ENCODE measurements at places on chromosomes 13 and 19.

DNA sequence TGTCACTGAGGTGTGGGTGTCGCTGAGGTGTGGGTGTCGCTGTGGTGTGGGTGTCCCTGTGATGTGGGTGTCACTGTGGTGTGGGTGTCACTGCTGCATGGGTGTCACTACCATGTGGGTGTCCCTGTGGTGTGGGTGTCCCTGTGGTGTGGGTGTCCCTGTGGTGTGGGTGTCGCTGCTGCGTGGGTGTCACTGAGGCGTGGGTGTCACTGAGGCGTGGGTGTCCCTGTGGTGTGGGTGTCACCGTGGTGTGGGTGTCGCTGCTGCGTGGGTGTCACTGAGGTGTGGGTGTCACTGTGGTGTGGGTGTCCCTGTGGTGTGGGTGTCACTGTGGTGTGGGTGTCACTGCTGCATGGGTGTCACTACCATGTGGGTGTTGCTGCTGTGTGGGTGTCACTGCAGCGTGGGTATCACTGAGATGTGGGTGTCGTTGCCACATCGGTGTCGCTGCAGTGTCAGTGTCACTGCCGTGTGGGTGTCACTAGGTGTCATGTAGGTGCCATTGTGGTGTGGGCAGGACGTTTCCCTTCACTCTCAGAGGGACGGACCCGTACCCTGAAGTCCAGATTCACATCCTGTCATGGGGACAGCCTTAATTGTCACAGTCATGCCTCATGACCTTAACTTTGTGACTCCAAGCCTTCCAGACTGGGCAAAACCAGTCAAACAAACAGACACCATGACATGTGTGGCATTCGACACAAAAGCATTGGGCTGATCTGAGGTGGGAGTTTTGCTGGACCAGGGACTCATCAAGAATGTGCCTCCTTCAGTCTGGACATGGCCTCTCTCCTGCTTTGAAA is 12.7 kb upstream of the GAS6 start:
- DNase-seq: no peak
- no peaks in the 10 kb centered on the region for H3K36me3 ChIP-seq
- H3K4me3 ChIP-seq: no peak overlapping the region

- DNase-seq: no peak
- no peaks in the 10 kb centered on the region for H3K27me3 ChIP-seq
- H3K4me3 ChIP-seq: no peak overlapping the region
- no peak overlapping the region for H3K27ac ChIP-seq
- H3K4me1 ChIP-seq: no peaks in the 10 kb centered on the region
- H3K36me3 ChIP-seq: no peaks in the 10 kb centered on the region
Observed at GRCh38 chr19:31668921-31669320, 319.7 kb upstream of the TSHZ3 start.

DNA sequence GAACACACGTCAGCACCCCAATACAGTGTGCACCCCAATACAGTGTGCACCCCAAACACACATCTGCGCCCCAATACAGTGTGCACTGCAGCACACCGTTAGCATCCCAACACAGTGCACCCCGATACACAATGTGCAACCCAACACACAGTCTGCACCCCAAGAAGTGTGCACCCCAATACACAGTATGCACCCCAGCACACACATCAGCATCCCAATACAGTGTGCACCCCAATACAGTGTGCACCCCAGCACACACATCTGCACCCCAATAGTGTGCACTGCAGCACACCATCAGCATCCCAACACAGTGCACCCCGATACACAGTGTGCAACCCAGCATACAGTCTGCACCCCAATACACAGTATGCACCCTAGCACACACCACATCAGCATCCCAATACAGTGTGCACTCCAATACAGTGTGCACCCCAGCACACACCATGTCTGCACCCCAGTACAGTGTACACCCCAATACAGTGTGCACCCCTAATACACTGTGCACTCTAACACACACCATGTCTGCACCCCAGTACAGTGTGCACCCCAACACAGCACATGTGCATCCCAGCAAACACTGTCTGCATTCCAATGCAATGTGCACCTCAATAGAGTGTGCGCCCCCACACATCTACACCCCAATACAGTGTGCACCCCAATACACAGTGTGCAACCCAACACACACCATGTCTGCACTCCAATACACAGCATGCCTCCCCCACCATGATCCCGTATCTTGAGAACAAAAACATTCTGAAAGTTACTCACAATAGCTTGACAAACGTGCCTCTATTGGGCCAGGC is 855 bp upstream of the CARS2 start:
- peaks cover 7% of the 10 kb centered on the region for H3K4me1 ChIP-seq
- H3K36me3 ChIP-seq: no peaks in the 10 kb centered on the region

GRCh38 chr13:68675209-68675608 is 1432.4 kb upstream of the ATXN8OS start:
- H3K36me3 ChIP-seq: no peaks in the 10 kb centered on the region
- H3K27me3 ChIP-seq: no peaks in the 10 kb centered on the region
- no peaks in the 10 kb centered on the region for H3K4me1 ChIP-seq
- H3K27ac ChIP-seq: no peak overlapping the region

GRCh38 chr13:73062468-73062867 is 3.7 kb downstream of the KLF5 start:
- peaks cover 18% of the 10 kb centered on the region for H3K27me3 ChIP-seq
- DNase-seq: no peak
- no peak overlapping the region for H3K4me3 ChIP-seq
- no peaks in the 10 kb centered on the region for H3K4me1 ChIP-seq
- no peak overlapping the region for H3K27ac ChIP-seq

DNA sequence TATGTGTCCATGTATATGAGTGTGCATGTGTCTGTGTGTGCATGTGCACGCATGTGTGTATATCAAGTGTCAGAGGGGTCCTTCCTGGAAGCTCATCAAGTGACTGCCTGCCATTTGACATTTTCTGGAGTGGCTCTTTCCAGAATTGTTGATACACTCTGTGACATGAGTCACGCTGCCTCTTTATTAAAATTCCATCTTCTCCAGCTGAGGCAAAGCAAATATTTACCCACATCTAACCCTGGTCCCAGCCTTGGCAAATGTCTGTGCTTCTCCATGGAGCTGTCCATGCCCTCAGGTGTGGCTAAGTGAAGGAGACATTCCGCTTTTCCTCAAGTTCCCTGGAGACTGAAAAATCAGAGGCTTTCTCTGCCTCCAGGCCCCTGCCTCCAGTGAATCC is 88.2 kb upstream of the MBNL2 start:
- no peaks in the 10 kb centered on the region for H3K27me3 ChIP-seq
- H3K36me3 ChIP-seq: no peaks in the 10 kb centered on the region
- DNase-seq: no peak
- H3K4me1 ChIP-seq: no peaks in the 10 kb centered on the region

- DNase-seq: no peak
- H3K27ac ChIP-seq: no peak overlapping the region
- peaks cover 51% of the 10 kb centered on the region for H3K36me3 ChIP-seq
- no peaks in the 10 kb centered on the region for H3K27me3 ChIP-seq
Observed at GRCh38 chr19:15249972-15250639, 17.9 kb upstream of the EPHX3 start.

- no peak overlapping the region for H3K4me3 ChIP-seq
- no peak for DNase-seq
- no peak overlapping the region for H3K27ac ChIP-seq
- H3K27me3 ChIP-seq: no peaks in the 10 kb centered on the region
Observed at GRCh38 chr13:97875218-97875617, 78.3 kb upstream of the IPO5 start.

DNA sequence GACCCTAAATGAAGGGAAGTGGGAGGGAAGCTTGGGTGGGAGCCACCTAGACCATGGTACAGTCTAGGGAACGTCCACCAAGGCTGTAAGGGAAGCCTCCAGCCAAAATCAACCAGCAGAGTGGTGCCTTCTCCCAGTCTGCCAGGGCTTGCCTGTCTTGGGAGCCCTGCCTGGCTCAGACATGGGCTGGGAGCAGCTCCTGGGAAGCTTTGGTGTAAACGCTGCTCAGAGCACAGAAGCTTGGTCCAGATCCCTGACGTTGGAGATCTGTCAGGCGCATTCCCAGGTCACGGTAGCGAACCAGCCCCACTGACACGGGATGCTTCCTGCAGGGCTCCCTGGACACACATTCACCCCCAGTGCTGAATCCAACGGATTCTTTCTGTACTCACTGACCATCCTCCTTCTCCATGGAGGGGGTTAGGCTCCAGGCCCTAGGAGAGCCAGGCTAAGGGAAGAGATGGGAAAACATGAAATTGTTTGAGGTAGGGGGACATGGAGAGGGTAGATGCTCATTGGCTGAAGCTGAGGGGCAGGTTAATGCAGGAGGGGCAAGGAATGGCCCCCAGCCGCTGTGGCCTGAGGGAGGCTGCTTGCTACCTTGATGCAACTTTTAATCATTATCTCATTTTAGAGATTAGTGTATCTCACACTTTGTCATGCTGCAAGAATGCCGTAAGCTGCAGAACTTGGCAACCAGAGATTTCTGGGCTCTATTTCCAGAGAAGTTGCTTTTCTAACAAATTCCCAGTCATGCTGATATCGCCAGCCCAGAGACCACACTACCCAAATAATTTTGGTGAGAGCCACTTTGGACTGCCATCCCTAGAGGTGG is 195.8 kb downstream of the UQCRFS1 start:
- H3K4me1 ChIP-seq: no peaks in the 10 kb centered on the region
- no peaks in the 10 kb centered on the region for H3K27me3 ChIP-seq
- no peak overlapping the region for H3K4me3 ChIP-seq
- no peak for DNase-seq

All from iPS DF 6.9 (cell line).